Activated CD8-positive, alpha-beta memory T cell treated with anti-CD3 and anti-CD28 coated beads for 1 hour (primary cell): ENCODE measurements at places on chromosomes 12 and 14.

DNA sequence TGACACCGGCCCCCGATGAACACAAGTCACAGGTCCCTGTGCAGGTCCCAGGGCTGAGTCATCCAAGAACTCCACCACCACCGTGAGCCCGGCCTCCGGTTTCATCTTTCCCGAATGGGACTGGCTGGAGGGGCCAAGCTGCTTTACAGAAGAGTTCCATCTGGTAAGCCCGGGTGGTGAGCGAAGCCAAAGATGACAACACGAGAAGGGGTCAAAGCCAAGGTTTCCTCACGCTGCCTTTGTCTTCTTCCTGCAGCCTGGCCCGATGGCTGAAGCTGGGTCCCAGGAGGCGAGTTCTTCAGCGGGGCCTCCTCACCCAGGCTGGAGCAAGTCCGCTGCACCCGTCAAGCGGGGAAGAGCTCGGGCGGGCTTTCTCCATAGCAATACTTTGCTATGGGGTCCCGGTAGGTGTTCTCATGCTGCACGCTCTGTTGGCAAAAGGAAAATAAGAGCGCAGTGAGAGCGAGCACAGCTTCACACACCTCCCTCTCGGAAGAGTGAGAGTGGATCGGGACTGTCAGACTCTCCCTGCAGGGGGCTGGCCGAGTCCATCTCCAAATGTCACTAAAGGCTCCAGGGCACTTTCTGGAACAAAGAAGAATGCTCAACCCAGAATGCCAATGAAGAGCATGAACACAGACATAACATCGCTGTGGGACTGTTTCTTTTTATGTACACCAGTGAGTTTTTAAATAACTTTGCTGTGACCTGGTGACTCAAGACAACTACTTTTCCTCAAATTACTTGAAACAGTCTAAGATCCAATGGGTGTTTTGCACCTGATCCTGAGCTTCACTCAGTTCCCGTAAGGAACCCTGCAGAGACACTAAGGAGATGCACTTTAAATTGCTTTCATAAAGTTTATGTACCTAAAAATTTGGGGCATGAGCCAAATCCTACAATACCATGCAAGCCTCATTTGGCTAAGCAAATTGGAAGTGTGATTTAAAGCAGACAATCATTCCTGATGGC lies 20.1 kb downstream of the SPRING1 start:
- DNase-seq = no peak

GRCh38 chr12:94614288-94614721 lies 36.1 kb downstream of the TMCC3 start:
- no peak for DNase-seq

- DNase-seq = no peak
Observed at GRCh38 chr12:94299846-94300245, 151.5 kb downstream of the PLXNC1 start.

DNA sequence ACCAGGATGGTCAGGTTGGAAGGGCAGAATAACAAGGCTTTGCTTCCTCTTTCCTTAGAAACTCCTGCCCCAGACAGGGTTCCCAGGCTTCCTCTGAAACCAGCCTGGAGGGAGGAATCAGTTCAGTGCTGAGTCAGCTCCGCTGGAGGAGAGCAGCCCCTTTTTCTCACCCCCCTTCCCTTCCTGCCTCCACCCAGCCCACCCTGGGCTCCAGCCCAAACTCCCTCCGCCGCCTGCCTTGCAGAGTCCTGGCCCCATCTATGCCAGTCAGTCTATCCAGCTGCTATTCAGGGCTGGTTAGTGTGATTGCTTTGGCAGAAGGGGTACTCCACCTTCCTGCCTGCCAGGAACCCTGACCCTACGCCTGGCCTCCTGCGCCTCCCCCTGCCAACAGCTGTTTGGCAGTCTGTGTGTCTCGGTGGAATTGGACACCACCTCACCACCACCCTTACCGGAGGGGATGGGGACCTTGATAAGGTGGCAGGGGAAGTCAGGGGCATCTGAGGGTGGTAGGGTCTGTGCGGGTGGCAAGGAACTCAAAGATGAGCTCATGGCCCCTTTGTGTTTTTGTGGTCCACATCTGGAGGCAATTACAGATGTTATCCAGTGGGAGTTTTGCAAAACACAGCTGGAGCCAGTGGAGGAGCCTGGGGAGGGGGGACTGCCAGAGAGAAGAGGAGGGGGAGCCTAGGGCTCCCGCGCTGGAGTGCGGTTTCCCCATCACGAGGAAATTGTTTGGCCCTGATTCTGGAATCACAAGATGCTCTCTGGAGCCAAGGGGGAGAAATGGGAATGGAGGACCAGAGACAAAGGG lies 12.2 kb downstream of the MMP14 start:
- no peak for DNase-seq

- DNase-seq = no peak
Observed at GRCh38 chr12:27331291-27331926, 1.2 kb upstream of the BMAL2 start.

GRCh38 chr12:130815028-130815741 lies 23.9 kb downstream of the STX2 start:
- DNase-seq = no peak

GRCh38 chr14:20609215-20610001 lies 18.2 kb upstream of the RNASE12 start:
- no peak for DNase-seq

GRCh38 chr12:104132351-104132956 lies 5.6 kb downstream of the NFYB start:
- DNase-seq = no peak

DNA sequence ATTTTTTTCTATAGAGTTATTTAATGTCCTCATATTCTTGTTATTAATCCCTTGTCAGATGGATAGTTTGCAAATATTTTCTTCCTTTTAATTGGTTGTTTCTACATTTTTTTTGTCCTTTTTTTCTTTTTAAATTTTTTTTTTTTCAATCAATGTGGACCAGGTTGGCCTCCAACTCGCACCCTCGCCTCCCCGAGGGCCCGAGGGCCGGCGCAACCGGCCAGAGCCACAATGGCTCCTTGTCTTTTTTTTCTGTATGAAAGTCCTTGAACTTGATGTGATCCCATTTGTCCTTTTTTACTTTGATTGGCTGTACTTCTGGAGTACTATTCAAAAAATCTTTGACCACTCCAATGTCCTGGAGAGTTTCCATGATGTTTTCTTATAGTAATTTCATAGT lies 17.7 kb upstream of the SLCO1B1 start:
- no peak for DNase-seq

- DNase-seq = no peak
Observed at GRCh38 chr12:73465106-73465505, 1072.5 kb upstream of the ATXN7L3B start.

GRCh38 chr14:38309522-38310277 lies 53.8 kb upstream of the CLEC14A start:
- no peak for DNase-seq
